ENCODE measurements at places on chromosomes 2 and 18. TPM values are rescaled to one million over a fixed set of nuclear protein-coding genes. Genes with fewer than 3 reads are reported as not detected.
A peak's percentile ranks its signal among the peaks of the same experiment; 100 is the strongest.

GCG gene
- not detected for total RNA-seq

GRCh38 chr2:98416383-98417159, 28.1 kb upstream of the INPP4A start:
- H3K4me3 ChIP-seq = no peak overlapping the region
- H3K27me3 ChIP-seq = peaks cover 7% of the 10 kb centered on the region
- H3K27ac ChIP-seq = no peak overlapping the region
- H3K36me3 ChIP-seq = peaks cover 7% of the 10 kb centered on the region
- no peak for DNase-seq

GRCh38 chr2:48169141-48169592, 262.9 kb upstream of the FBXO11 start:
- no peak overlapping the region for H3K27ac ChIP-seq
- H3K4me3 ChIP-seq = no peak overlapping the region
- DNase-seq = no peak
- H3K4me1 ChIP-seq = no peaks in the 10 kb centered on the region

- H3K36me3 ChIP-seq = no peaks in the 10 kb centered on the region
- no peak overlapping the region for H3K4me3 ChIP-seq
- no peak for DNase-seq
- peaks cover 9% of the 10 kb centered on the region for H3K4me1 ChIP-seq
- no peak overlapping the region for H3K27ac ChIP-seq
These were observed 15.7 kb downstream of the KLHL29 start for GRCh38 chr2:23400703-23401102.

CCDC141 gene
- total RNA-seq = 19.5 TPM

DNA sequence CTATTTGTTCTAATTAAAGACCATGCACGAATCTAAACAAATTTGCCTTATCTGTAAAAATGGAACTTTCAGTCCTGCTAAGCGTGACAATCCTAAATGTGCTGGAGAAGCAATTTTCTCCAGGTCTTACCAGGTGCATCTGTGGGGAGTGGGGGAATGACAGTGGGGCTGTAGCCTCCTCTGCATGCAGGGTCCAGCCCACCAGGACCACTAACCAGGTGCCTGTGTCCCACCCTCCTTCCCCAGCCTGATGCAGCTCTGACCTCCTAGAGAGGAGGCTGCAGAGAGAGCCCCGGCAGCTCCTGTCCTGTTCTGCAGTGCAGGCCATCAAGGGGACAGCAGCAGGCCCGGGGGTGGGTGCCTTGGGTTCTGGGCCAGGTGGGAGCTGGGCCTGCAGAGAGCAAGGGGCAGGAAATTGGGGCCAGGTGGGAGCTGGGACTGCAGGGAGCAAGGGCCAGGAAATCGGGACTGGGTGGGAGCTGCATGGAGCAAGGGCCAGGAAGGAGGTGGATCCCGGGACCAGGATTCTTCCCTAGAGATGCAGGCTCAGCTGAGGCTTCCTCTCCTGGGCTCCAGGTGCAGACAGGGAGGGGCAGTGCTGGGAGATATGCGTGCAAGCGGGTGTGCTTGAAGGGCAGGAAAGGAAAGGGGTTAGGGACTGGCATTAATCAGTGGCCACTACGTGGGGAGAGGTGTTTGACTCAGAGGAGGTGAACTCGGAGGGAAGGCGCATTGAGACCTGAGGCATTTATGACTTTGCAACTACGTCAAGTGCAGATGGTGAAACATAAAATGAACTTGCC, 185.3 kb downstream of the ANKRD30B start:
- H3K4me1 ChIP-seq = no peaks in the 10 kb centered on the region
- H3K4me3 ChIP-seq = no peak overlapping the region
- no peaks in the 10 kb centered on the region for H3K27me3 ChIP-seq
- no peak overlapping the region for H3K27ac ChIP-seq
- DNase-seq = no peak

DNA sequence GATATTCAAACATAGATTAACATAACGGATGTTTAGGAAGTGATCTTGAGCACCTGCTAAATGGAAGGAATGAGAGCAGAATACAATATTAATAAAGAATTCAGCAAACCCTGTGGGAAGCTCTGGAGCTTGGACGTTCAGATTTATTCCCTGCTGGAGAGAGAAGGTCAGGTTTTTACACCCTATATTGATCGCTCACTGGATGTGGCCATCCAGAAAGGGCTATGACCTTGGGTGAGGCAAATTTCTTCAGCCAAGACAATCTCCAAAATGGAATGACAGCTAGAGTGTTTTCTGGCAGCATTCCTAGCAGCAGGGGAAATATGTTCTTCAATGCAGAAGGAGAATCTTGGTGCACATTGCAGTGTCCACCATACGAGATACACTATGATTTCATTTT, 288.3 kb downstream of the IRS1 start:
- H3K4me1 ChIP-seq = no peaks in the 10 kb centered on the region
- no peak overlapping the region for H3K27ac ChIP-seq
- no peaks in the 10 kb centered on the region for H3K27me3 ChIP-seq
- no peak overlapping the region for H3K4me3 ChIP-seq
- no peaks in the 10 kb centered on the region for H3K36me3 ChIP-seq
- no peak for DNase-seq

- no peaks in the 10 kb centered on the region for H3K4me1 ChIP-seq
- DNase-seq = no peak
- no peaks in the 10 kb centered on the region for H3K36me3 ChIP-seq
- no peak overlapping the region for H3K27ac ChIP-seq
- H3K4me3 ChIP-seq = no peak overlapping the region
These were observed 445.8 kb upstream of the RAB12 start for GRCh38 chr18:8163286-8163959.

GRCh38 chr2:96949701-96950350, 36.6 kb downstream of the FAM178B start:
- DNase-seq = no peak
- no peaks in the 10 kb centered on the region for H3K36me3 ChIP-seq
- H3K27ac ChIP-seq = no peak overlapping the region

DNA sequence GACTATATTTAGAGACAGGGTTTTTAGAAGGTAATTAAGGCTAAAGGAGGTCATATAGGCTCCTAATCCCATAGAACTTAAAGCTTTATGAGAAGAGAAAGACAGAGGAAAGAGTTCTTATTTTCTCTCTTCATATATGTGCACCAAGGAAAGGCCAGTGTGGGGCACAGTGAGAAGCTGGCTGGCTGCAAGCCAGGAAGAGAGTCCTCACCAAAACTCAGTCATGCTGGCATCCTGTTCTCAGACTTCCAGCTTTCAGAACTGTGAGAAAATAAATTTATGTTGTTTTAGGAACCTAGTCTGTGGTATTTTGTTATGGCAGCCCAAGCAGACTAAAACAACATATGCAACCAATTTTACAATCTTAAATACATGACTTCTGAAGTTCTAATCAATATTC, 31.5 kb upstream of the ATIC start:
- H3K4me1 ChIP-seq = no peaks in the 10 kb centered on the region
- no peaks in the 10 kb centered on the region for H3K36me3 ChIP-seq
- no peak overlapping the region for H3K4me3 ChIP-seq

SLC5A7 gene
- not detected for total RNA-seq

BOLL gene
- not detected for total RNA-seq

- no peaks in the 10 kb centered on the region for H3K27me3 ChIP-seq
- H3K4me1 ChIP-seq = peaks cover 82% of the 10 kb centered on the region
- H3K36me3 ChIP-seq = peaks cover 60% of the 10 kb centered on the region
- peak overlapping the region; percentile 34 for H3K4me3 ChIP-seq
- peak overlapping the region; percentile 90 for H3K27ac ChIP-seq
- peak; percentile 57 for DNase-seq
These were observed 21.6 kb downstream of the MAP4K4 start for GRCh38 chr2:101718993-101719571.

PCARE gene
- not detected for total RNA-seq

DNA sequence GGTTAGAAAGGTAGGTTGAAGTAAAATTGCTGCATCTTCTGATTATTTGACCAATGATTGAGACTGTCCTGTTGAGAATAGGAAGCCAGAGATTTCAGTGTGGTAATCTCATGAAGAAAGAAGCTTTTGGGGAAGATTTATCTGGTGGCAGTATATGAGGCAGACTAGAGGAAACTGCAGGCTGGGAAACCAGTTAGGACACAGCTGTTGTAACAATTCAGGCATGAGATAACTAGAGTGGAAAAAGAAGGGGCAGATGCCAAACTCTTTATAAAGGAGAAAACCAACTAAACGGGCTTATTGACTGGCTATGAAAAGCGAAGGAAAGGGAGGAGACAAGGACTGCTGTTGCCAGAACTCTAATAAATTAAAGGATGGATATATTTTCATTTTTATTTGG, 155.6 kb downstream of the TTC27 start:
- no peaks in the 10 kb centered on the region for H3K27me3 ChIP-seq
- no peaks in the 10 kb centered on the region for H3K4me1 ChIP-seq
- H3K36me3 ChIP-seq = peaks cover 37% of the 10 kb centered on the region
- no peak for DNase-seq
- H3K27ac ChIP-seq = no peak overlapping the region
- H3K4me3 ChIP-seq = no peak overlapping the region

ARHGAP25 gene
- total RNA-seq = 68.7 TPM

DNA sequence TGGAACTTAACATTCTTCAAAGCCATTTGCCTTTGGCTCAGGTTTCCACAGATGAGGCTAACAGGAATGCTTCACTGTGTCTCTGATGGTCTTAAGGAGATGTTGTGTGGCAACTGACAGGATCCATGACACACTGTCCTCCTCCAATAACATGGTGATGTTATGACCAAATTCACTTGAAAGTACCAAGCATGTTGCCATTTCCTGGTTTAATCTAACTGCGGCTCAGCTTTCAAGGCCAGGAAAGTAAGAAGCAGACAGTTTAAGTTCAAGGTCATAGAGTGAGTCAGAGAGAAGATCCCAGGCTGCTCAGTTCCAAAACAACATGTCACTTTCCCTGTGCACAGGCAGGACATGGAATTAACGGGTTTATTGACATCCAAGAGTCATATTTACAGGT, 513.6 kb downstream of the STK39 start:
- H3K36me3 ChIP-seq = no peaks in the 10 kb centered on the region
- no peaks in the 10 kb centered on the region for H3K4me1 ChIP-seq
- H3K4me3 ChIP-seq = no peak overlapping the region

LAMA1 gene
- not detected for total RNA-seq

DNA sequence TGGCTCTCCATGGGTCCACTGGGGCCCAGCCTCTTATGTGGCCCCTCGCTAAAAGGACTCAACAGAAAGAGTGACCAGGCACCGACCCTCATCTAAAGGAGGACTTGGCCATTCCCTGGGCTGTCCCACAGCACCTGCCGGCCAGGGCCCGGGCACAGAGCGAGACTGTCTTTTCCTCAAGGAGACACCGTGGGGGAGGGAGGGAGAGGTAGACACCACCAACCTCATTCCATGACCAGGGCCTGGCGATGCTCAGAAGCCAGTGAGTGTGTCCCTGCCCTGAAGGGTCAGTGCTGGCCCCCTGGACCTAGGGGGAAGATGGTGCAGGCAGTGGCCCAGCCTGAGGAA, 39.8 kb upstream of the ALPP start:
- no peaks in the 10 kb centered on the region for H3K36me3 ChIP-seq
- no peak overlapping the region for H3K4me3 ChIP-seq
- no peaks in the 10 kb centered on the region for H3K27me3 ChIP-seq
- H3K27ac ChIP-seq = peak overlapping the region; percentile 52

MYOM1 gene
- total RNA-seq = 1.5 TPM

DNA sequence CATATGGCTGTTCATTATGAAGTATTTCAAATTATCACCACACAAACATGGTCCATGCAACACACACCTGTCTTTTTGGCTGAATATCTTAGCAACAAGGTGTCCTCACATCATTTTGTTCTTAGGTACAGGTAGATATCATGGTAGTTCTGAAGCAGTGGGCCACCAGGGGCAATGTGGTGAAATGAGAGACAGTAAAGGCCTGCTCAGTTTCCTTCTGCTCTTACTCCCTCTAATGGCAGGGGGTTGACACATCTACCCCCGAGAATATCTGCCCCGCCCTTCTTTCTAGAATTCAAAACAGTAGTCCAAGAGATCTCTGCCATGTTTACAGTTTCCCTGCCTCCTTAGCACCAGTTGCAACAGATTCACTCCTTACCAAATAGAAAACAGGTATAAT, 147.0 kb upstream of the KLHL14 start:
- H3K36me3 ChIP-seq = no peaks in the 10 kb centered on the region
- DNase-seq = no peak
- no peaks in the 10 kb centered on the region for H3K4me1 ChIP-seq
- no peaks in the 10 kb centered on the region for H3K27me3 ChIP-seq

GRCh38 chr2:73956218-73956865, 28.4 kb upstream of the TET3 start:
- DNase-seq = no peak
- H3K27ac ChIP-seq = peak overlapping the region; percentile 30
- H3K4me3 ChIP-seq = no peak overlapping the region
- no peaks in the 10 kb centered on the region for H3K27me3 ChIP-seq
- peaks cover 68% of the 10 kb centered on the region for H3K36me3 ChIP-seq
- peaks cover 28% of the 10 kb centered on the region for H3K4me1 ChIP-seq

GRCh38 chr2:241894056-241894641, 24.6 kb downstream of the RTP5 start:
- no peaks in the 10 kb centered on the region for H3K27me3 ChIP-seq
- H3K36me3 ChIP-seq = peaks cover 9% of the 10 kb centered on the region
- peaks cover 1% of the 10 kb centered on the region for H3K4me1 ChIP-seq
- H3K27ac ChIP-seq = no peak overlapping the region

GRCh38 chr18:44388329-44388728, 292.4 kb upstream of the SETBP1 start:
- no peak overlapping the region for H3K4me3 ChIP-seq
- DNase-seq = no peak
- H3K27me3 ChIP-seq = no peaks in the 10 kb centered on the region
- H3K4me1 ChIP-seq = no peaks in the 10 kb centered on the region

DNA sequence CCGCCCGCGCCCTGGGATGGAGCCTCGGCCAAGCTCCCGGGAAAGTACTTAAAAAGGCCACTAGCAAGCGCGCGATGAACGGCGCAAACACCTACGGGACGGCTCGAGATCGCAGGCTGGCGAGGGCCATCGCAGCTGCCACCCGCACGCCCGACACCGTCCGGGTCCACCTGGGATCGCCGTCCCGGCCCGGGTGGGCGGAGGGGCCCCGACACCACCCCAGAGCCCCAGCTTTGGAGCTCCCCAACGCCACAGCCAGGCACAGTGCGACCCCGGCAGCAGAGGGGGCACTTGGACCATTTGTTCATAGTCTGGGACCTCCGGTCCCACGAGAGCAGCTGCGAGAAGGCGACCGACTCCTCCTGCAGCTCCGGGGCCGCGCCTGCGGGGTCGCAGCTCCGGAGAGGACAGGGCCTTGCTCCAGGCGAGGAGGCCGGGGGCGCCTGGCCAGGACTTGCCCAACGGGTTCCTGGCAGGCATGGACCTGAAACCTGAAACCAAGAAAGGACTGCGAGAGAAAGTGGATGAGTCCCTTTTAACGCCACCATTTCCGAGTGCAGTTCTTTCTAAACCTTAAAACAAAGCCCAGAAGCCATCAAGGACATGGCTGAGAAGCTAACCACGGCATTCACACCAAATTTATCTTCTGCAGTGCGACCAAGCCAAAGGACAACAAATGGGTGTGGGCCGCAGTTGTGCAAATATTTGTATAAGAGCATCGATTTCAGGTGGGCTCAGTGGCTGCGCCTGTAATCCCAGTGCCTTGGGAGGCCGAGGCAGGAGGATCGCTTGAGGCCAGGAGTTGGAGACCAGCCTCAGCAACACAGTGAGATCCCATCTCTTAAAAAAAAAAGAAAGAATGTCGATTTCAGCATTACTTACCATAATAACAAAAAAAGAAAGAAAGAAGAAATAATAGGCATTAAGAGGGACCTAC, 54.0 kb upstream of the IMP4 start:
- no peaks in the 10 kb centered on the region for H3K4me1 ChIP-seq
- peaks cover 12% of the 10 kb centered on the region for H3K27me3 ChIP-seq
- H3K27ac ChIP-seq = no peak overlapping the region
- no peak for DNase-seq
- no peak overlapping the region for H3K4me3 ChIP-seq
- H3K36me3 ChIP-seq = no peaks in the 10 kb centered on the region

- H3K36me3 ChIP-seq = no peaks in the 10 kb centered on the region
- H3K27ac ChIP-seq = no peak overlapping the region
- no peaks in the 10 kb centered on the region for H3K27me3 ChIP-seq
- peak; percentile 75 for DNase-seq
- H3K4me3 ChIP-seq = no peak overlapping the region
These were observed 70.8 kb upstream of the SMAD7 start for GRCh38 chr18:49021433-49022129.

Data from activated CD8-positive, alpha-beta T cell treated with anti-CD3 and anti-CD28 coated beads, Interleukin-2, amount 10 ng/mL, durations not matched to agents 7 days and 5 days (primary cell).